ENCODE measurements at places on chromosomes 16 and 17.
A peak's percentile ranks its signal among the peaks of the same experiment; 100 is the strongest.

- no peak for DNase-seq
Measured at GRCh38 chr17:34207572-34207971, 47.5 kb upstream of the CCL2 start.

DNA sequence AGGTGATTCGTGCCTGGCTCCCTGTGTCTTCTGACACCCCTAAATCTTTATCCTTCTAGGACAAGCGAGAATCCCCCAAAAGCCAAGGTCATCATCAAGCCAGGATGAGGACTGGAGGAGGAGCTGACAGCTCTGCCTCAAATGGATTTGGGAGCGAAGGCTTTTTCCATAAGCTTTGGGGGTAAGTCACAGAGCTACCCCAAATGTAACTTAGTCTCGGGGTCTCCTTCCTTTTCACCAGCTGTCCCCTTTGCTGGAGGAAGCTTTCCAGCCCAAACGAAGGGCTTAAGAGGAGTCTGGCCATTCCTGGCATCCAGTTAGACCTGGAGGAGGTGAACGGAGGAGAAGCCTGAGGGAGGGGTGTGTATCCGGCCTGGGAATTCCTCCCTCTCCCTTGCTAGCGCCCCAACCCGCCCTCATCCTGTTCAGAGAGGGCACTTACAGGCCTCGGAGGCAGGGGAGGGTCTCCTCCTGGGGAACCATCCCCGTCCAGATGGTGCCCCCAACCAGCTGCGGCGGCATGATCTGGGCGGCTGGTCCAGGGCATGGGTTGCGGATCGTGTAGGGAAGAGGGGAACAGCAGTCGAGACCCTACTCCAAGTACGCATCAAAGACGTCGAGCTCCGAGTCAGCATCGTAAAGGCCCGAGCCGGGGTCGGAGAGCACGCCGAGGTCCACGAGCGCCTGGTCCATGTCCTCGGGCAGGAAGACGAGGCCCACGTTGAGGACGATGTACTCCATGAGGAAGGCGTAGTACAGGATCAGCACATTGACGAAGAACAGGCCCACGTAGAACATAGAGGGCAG lies 938 bp downstream of the DEXI start:
- no peak for DNase-seq

DNA sequence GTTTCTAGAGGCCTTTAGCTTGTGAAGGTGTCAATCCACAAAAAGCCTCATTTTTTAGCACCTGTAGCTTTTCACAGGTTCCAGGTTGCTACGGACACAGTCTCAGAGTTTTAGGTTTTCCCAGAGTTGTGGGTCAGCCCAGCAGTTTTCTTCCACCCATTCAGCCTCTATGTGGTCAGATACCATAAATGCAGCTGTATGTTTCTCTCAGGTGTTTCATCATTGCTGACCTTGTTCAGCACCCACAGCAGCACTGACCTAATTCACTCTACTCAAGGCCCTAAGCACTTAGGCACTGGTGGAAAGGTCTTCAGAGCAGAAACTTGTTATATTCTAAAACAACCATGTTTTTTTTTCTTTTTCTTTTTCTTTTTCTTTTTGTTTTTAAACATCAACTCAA lies 15.0 kb upstream of the SPACA3 start:
- no peak for DNase-seq

- no peak for DNase-seq
Measured at GRCh38 chr16:56817938-56818337, 47.1 kb upstream of the SLC12A3 start.

DNA sequence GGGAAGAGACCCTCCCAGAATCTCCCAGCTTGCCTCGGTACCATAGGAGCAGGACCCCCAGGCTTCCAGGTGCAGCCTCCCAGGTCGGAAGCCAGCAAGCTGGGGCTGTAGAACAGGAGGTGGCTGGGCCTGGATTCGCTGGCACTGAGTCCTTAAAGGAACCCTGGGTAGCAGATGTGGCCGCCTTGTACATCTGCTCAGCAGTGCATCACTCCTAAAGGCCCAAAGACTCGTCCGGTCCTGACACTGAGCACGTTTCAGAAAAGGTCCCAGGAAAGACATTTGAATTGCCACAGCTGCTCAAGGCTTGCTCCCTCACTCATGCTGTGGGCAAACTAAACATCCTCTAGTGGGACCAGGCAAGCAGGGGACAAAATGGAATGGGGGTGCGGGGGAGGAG lies 172.8 kb downstream of the RAB11FIP4 start:
- no peak for DNase-seq

DNA sequence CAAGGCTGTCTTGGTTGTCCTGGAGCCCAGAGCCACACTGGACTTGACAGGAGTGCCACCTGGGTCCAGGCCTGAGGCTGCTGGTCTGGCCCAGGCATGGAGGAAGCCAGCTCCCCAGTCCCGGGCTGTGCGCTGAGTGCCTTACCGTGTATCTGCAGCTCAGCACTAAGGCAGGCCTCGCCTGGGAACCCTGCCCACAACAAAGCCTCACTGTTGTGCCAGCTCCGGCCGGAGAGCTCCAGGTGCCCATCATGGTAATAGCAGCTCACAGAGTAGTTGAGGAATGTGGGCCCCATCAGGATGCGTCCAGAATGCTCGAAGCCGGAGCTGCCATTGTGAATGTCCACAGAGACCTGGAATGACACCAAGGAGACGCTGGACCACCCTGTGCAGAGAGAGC lies 72.2 kb downstream of the RMI2 start:
- DNase-seq: no peak

DNA sequence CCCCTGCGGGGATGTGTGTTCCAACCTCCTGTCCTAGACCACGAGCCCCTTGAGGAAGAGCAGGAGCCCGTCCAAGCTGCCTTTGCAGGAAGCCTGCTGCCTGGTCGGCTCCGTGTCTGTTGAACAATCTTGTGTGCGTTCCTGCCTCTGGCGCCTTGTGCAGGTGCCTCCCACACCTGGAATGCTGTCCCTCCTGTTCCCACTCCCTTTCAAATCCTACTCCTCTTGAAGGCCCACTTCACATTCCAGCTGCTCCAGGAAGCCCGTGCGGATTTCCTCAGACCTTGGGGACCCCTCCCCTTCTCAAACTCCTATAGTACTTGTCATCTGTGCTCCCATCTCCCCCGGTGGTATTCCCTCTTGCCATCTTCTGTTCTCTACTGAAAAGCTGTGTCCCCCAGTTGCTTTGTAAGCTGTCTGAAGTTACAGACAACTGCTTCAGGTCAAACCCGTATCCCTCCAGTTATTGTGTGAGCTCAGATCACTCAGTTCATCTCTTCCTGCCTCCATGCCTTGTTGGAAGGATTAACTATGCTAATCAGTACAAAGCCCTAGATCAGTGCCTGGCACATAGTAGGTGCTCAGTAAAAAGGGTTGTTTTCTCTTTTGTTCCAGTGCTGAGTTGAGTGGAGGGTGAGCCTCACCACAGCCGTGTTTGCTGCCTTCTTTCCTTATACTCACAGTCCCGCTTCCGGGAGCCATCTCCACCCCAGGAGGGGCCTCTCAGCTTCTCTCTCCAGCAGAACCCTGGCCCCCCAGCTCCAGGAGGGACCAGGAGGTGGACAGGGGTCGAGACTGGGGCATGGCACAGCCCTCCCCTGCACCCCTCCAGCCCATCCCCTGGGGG lies 241.8 kb upstream of the CIBAR2 start:
- DNase-seq: no peak

GRCh38 chr16:14278749-14279148 lies 207.6 kb downstream of the MRTFB start:
- DNase-seq: no peak

DNA sequence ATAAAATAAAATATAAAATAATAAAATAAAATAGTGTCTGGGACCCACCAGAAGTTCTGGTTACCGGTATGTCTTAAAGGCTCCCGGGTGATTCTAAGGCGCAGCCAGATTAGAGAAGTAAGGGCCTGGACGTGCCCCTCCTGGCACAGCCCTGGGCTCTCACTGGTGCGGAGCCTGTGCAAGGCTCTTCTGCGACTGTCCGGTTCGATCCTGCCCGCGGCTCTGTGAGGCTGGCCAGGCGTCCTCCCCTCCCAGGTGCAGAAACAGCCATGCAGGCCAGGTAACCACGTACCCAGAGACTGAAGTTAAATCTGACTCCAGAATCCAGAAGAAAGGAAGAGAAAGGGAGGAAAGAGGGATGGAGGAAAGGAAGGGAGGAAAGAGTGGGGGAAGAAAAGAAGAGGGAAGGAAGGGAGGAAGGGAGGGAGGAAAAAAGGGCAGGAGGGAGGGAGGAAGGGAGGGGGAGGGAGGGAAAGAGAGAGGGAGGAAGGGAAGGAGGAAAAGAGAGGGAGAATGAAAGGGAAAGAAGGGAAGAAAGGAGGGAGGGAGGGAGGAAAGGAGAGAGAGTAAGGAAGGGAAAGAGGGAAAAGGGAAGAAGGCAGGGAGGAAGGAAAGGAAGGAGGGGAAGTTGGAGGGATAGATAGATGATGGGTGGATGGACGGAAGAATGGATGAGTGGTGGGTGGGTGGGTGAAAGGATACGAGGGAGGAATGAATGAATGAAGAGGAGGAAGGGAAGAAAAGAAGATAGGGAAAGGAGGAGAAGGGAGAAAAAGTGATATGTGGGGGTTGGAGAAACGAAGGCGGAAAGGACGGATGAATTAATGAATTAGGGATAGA lies 42.3 kb downstream of the C16orf82 start:
- no peak for DNase-seq

GRCh38 chr16:74560912-74561311 lies 46.0 kb downstream of the GLG1 start:
- DNase-seq: no peak

- no peak for DNase-seq
Measured at GRCh38 chr16:23062524-23062923, 86.7 kb downstream of the USP31 start.

GRCh38 chr16:58515871-58516767 lies 802 bp downstream of the SETD6 start:
- DNase-seq: no peak

DNA sequence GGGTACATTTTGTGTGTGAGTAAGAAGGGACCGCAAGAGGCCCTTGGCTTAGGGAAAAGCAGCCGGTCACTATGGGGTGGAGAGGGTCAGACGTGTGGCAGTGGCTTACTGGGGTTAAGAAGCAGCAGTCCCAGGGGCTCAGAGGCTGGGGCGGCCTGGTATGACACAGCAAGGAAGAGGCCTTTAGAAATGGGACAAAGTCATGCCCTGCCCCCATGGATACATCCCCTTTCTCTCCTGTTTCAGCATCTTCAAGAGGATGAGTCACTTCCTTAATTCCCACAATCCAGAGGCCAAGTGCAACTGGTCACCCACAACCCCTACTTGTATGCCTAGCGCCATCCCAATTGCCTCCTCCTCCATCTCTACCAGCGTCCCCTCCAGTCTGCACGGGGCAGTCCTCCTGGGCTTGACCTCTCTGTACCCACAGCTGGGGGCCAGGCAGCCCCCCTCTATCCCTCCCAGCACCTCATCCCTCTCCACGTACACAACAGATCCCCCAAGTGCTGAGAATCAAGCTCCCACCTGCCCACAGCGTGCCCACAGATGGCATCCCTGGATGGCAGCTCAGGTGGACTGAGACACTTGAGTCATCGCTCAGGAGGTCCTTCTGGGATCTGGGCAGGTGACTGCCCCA lies 6.9 kb upstream of the EFTUD2 start:
- DNase-seq: no peak

DNA sequence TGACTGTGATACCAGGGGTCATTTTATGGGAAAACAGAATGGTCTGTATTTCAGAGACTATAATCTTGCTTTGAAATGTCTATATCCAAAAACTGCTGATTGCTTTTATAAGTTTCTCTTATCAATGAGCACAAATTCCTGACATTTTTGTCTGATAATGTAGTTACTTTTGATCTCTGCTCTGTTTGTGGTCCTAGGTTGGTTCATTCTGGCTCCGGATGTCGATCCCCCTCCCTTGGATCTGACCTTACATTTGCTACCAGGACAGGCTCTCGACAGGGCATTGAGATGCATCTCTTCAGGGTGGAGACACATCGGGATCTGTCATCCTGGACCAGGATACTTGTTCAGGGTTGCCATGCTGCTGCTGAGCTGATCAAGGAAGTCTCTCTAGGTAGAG lies 27.3 kb upstream of the VPS4A start:
- DNase-seq: no peak

- no peak for DNase-seq
Measured at GRCh38 chr16:77838597-77839255, 50.4 kb downstream of the VAT1L start.

DNA sequence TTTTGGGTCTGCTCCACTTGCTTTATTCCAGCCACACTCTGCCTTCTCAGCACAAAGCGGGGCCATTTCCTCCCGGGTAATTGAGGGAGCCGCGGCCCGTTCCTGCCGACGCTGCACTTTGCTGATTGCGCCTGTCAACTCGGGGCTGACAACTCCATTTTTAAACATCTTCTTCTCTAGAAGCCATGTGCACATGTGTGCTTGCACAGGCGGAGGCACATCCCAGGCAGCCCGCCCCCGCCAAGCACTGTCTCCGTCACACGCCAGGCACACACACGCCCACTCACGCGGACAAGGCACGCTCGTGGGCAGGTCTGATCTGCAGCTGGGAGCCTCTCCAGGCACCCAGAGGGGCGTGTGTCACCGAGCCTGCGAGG lies 63.2 kb downstream of the ENGASE start:
- DNase-seq: no peak

- peak; percentile 24 for DNase-seq
Measured at GRCh38 chr17:17873450-17873991, 36.7 kb upstream of the SREBF1 start.

DNA sequence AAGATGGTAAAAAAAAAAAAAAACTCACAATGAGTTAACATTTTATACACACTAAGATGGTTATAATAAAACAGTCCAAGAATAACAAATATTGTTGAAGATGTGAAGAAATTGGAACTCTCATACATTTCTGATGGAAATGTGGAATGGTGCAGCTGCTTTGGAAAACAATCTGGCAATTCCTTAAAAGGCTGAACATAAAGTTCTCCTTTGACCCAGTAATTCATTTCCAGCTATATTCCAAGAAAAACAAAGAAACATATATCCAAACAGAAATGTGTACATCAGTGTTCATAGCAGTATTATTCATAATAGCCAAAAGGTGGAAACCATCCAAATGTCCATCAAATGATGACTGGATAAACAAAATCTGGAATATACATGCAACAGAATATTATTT lies 97.3 kb upstream of the NETO2 start:
- no peak for DNase-seq

DNA sequence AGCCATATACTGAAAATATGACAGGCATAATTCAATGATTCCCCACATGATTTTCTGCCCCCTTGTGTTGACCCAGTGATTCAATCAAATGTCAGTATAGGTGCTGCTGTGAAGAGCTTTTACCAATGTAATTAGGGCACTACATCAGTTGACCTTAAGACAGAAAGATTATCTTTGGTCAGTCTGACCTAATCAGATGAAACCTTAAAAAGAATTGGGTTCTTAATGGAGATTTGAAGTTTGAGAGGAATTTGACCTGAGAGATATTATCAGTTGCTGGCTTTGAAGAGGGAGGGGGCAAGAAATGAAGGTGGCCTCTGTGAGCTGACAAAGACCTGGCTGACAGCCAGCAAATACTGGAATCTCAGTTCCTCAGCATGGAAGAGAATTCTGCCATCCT lies 358.7 kb upstream of the CA10 start:
- DNase-seq: no peak

Data from hypothalamus (tissue), 51 donors.